Adipocyte (in vitro differentiated cells): ENCODE measurements at places on chromosomes 4 and X.
A peak's percentile ranks its signal among the peaks of the same experiment; 100 is the strongest.

- DNase-seq: no peak
Observed at GRCh38 chrX:154525606-154526490, 9.8 kb upstream of the FAM3A start.

- DNase-seq: peak; percentile 52
Observed at GRCh38 chr4:121030131-121030530, 42.2 kb downstream of the NDNF start.

- DNase-seq: peak; percentile 36
Observed at GRCh38 chr4:2280531-2281300, 18.8 kb upstream of the MXD4 start.

- DNase-seq: no peak
Observed at GRCh38 chr4:150219841-150220240, 141.6 kb downstream of the DCLK2 start.

DNA sequence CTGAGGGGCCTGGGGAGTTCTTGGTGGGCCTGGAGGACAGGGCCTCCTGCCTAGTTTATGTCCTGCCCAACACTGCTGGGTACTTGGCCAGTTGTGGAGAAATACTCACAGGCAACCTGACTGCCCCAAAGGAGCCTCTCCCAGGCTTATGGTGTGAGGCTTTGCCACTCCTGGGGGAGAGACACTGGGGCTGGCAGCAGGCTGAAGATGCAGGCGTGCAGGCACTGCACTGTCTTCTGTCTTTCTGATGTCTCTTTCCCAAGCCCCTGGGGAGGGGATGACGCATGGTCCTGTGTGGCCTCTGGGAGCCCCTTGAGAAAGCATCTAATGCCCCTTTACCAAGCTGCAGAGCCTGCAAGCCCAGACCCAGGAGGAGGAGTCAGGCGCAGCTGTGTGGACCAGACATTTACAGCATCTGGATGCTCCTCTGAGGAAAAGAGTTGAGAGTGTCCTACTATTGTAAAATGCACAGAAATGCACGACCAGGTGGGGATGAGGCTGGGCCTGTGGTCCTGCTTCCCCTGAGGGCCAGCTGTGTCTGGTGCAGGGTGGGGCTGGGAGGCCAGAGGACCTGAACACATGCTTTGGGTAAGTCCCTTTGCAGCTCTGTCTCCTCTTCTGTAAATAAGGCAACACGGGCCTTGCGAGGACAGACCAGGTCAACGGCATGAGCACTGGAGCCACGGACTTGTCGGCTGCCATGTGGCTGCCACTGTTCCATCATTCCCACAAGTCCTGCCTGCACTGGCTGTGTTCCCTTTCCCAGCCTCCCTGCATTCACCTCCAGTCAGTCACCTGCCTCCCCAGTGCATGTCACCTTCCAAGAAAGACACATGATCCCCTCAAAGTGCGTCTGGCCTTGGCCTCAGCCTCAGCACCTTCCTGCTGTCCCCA lies 8.4 kb downstream of the TMEM271 start:
- DNase-seq: no peak

DNA sequence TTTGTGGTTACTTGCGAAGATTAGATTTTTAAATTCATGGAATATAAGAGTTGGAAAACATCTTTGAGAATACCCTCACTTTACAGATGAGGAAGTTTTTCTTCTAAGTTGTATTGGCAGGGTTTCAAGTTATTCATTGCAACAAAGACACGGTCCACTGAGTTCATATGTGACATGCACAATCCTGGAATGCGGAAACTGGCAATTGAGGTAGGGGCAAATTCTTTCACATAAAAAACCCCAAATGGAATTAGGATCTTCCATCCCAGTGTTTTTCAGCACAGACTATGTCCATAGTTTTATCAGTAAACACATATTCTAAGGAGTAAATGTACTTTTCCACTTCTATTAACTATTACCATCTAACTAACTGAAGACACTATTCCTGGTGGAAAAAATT lies 81.8 kb upstream of the NAP1L5 start:
- peak; percentile 78 for DNase-seq

DNA sequence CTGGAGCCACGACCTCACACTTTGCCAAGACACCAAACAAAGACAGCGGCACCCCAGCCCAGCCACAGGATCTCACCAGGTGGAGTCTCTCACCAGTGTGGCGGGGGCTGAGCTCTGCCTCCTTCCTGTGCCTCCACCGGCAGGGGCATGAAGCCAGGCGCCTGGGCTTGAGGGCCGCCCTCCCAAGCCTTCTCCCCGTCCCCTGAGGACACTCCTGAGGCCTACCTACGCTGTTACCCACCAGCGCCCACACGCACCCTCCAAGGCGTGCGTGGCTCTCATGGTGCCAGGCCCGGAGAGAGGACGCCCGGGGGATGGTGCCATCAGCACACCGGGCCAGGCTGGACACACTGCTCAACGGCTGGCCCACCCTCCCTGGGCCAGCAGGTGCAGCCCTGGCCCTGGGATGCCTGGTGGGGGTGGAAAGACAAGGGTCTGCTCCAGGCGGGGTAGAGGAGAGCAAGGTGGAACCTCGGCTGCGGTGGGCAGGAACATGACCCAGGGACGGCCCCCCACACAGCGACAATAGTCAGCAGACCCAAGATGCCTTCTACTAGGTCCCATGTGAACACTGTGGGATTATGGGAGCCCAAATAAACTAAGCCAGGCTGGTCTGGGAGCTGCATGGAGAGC lies 22.1 kb downstream of the NELFA start:
- no peak for DNase-seq

GRCh38 chr4:139587446-139587845 lies 31.4 kb upstream of the SETD7 start:
- DNase-seq: peak; percentile 55

GRCh38 chr4:55359397-55359916 lies 13.4 kb downstream of the SRD5A3 start:
- peak; percentile 30 for DNase-seq

GRCh38 chrX:153770601-153771414 lies 6.8 kb downstream of the PLXNB3 start:
- DNase-seq: no peak

GRCh38 chr4:146978641-146979040 lies 33.0 kb upstream of the TTC29 start:
- DNase-seq: no peak
